Amniotic epithelial cell (primary cell): ENCODE measurements at places on chromosomes 6 and 20.

DNA sequence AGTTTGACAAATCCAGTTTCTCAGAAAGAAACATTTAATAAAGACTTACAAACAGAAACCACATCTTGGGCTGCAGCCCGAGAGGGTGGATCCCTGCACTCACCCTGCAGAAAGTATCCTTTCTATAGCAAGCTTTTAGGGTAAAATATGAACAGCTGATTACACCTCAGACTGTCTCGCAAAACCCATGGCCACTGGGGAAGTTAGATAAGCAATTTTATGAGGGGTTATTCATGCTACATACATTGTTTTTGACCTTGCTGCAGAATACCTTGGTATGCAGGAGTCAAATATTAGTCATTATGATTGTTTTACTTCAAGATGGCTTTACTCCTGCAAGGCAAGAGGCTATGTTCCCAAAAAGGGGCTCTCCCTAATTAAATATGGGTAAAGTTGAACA, 126.9 kb downstream of the OR2B2 start:
- DNase-seq = no peak

DNA sequence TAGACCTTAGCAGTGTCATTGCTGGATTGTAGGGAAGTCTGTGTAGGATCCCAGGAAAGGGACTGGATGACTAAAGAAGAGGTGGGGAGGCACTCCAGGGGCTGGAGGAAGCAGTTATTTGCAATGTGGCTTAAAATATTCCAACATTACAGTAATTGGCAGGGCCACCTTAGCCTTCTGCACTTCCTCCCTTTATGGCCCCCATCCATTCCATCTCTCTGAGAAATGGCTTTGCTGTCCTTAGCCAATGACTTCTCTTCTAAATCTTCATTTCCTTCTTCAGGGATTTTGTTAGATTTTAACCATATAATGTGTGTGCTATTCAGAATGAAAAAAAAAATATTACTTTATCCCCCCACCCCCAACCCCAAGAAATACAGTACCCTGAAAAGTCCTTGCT, 6.4 kb downstream of the ADGRF5 start:
- no peak for DNase-seq

DNA sequence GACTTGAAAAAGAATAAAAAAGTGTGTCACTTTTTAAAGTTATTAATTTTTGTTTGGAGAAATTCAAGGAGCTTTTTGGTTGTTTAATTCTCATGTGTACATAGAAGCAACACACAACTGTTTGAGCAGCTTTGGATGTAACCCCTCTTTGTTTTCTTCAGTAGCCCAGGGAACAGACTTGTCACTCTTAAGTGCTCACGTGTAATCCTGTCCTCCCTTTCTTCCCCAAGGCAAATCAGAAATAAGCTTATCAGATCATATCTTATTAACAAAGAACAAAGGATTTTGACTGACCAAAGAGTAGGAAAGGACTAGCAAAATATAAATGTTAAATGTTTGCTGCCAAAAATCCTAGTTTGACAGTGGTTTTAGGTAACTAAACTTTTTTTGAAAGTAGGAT, 7.3 kb upstream of the FLRT3 start:
- DNase-seq = no peak

GRCh38 chr20:10936786-10937185, 263.0 kb upstream of the JAG1 start:
- no peak for DNase-seq

- no peak for DNase-seq
These were observed 142.0 kb downstream of the ARHGAP18 start for GRCh38 chr6:129568015-129568414.
